Suprapubic skin (tissue), 4 donors: ENCODE measurements at places on chromosomes 2 and 18.

GRCh38 chr18:48948112-48949049, 2.4 kb downstream of the SMAD7 start:
- DNase-seq: no peak

- no peak for DNase-seq
These were observed 416.3 kb downstream of the LRP1B start for GRCh38 chr2:141714496-141714895.

GRCh38 chr18:69557282-69557681, 156.6 kb downstream of the DOK6 start:
- DNase-seq: no peak

GRCh38 chr2:110997331-110998045, 123.2 kb upstream of the BCL2L11 start:
- DNase-seq: no peak

- DNase-seq: no peak
These were observed 33.1 kb upstream of the YPEL5 start for GRCh38 chr2:30113617-30114293.

DNA sequence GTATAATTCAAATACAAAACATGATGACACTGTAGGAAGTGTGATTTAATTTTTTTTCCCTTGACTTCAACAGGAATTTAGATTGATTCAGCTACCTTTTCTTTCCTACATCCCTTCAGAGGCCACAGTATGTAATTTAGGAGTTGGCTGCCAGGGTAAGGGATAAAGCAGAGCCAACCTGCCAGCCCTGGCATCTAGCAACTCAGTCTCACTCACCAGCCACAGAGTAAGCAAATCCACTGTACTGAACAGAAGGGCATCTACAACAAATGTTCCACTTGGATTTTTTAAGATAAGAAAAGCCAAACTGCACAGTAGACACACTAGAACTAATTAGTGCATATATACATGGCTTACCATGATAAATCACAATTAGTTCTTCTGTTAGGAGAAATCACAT, 54.3 kb upstream of the PEX13 start:
- no peak for DNase-seq
